ENCODE measurements at places on chromosomes 6 and 20.

DNA sequence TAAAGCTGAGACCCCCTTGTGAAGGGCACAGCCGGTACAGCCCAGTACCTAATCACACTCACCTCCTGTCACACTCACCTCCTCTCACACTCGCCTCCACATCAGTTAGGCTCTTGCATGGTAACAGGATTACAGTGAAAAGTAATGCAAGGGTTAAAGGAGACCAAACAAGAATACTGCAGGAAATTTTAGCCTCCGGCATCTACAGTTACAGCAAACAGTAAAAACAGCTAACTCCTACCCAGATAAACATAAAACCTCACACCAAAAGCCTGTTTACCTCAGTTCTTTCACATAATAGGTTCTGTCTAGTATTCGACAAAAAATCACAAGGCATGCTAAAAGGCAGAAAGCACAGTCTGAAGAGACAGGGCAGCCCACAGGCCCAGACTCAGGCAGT lies 55.6 kb downstream of the FARS2 start:
- DNase-seq, result no peak

GRCh38 chr6:31083742-31084354 lies 28.5 kb downstream of the C6orf15 start:
- peak; percentile 65 for DNase-seq

DNA sequence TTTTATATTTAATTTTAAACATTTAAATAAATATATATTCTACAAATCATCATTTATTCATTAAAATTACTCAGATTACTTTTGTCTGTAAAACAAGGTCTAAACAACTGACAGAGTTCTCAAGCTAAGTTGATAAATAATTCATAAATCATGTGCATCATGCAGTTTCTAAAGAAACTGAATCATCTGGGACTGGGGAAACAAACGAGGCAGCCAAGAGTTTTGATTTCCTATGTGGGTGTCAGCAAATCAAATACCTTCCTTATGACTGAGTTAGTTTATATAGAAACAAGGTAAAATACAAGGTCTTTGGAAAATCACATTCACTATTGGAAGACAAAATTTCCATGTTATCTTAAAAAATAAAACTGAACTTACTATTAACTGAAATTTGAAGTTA lies 149.9 kb upstream of the BEND6 start:
- no peak for DNase-seq

DNA sequence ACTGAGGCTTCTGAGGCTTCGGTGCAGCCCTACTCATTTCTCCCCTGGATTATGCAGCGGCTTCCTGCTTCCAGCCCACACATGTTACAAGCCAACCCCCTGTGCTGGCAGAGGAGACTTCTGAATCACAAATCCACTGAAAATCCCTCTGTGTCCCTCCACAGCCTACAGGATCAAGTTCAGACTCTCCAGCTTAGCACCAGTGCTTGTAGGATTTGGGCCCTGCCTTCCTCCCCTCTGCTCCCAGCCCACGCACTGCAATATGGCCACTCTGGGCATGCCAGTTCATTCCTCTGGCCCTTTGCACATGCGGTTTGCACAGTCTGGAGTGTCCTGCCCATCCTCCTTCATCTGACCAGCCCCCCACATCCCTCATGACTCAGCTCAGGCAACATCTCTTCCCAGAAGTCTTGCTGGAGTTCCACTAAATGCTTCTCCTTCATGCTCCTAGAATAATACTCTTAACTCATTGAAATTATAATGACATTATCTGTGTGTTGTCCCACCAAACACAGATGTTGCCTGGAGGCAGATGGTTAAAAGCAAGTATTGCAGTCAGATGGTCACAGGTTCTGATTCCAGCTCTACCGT lies 15.9 kb upstream of the MDGA1 start:
- no peak for DNase-seq

DNA sequence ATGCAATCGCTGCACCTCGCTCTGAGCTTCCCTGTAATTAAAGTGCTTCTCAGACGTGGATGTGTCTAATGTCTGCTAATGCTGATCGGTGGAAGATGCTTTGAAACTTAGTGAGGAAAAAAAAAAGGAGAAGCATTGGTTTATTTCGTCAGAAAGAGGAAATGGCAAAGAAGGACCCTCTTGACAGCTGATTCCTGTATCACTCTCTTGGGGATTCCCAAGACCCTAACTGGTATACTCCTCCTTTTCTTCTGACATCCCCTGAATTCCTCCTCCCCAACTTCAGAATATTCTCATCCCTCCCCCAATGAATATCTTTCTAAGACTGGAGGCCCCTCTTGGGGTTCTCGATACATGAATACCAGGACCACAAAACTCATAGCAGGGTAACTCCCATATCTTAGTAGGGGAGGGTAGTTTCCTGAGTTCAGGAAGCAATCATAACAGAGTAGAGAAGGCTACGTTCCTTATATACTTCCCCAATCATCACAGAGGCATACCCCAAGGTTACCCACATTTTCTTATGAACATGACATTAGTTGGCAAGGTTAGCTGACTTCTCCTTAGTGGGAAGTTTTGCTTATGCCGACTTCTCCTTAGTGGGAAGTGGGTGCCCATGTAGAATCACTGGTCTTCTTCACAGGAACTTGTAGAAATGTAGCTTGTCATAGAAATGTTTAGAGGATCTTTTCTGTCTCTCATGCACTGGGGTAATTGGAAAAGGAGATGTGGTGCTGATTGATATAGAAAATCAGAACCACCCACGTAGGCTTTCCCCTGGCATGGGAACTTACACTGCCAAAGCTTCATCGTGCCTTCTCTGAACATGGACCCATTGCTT lies 63.8 kb upstream of the ATXN1 start:
- no peak for DNase-seq

DNA sequence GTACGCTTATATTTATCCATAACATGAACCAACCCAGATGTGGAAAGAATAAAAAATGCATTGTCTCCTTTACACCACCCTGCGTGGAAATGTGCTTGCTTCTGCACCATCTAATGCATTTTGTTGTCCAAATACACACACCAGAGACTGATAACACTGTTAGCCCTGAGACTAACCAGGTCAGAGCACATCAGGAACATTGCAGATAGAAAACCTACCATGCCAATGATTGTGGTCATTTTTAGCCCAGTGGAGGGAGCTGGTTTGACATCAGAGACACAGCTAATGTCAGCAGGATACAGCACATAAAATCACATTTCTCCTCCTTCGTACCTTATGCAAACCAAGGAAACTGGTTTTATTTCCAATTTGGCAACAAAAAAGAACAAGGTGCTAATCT lies 528.7 kb downstream of the DOK5 start:
- no peak for DNase-seq

DNA sequence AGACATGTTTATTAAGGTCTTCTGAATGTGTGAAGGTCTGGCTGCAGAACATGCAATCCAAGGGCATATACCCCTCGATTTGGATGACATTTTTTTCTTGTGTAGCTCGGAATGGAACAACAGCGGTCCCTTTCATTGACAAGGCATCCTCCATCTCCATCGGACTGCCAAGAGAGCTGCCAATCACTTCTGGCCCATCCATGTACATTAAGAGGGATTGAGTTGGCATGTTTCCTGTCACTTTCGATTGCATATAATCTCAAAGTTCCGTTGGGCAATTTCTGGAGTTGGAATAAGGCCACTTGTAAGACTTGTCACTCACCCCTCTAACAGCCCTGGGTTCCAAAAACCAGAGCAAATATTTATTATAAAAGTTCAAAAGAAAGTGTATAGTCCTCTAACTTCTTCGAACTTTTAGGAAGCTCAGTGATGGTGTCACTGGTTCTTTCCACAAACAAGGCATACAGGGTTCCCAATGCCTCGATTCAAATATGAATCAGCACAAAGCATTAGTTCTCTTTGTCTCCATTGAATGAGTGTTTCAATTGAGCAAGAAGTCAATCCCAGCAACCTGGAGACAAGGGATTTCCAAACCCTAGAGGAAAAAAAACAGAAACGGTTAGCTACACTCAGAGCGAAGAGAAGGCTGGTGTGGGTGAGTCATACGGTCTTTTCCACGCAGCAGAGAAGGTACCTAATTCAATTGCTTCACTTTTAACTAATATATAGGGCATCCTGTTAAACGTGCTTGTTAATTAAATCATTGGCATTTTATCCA lies 10.9 kb downstream of the ZNF217 start:
- DNase-seq, result no peak

GRCh38 chr20:16745204-16745603 lies 3.0 kb upstream of the OTOR start:
- no peak for DNase-seq

- DNase-seq, result no peak
Measured at GRCh38 chr6:20932284-20932683, 398.0 kb downstream of the CDKAL1 start.

GRCh38 chr20:8395956-8396355 lies 263.9 kb downstream of the PLCB1 start:
- DNase-seq, result no peak

DNA sequence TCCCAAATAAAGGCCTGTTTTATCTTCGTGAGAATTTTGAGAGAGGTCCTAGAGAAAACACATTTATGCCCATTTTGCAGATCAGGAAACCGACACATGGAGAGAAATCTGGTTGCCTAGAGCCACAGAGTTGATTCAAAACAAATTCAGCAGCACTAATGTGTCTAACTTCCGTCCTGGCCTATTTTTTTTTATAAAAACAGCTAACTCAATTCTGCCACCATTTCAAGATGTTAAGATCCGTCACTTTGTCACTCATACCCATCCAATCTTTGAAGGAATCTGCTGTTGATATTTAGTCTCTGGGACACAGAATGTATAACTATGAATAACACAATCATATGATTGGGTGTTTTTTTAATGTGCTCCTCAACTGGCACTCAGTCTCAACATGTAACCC lies 611.1 kb upstream of the ARID1B start:
- no peak for DNase-seq

- no peak for DNase-seq
Measured at GRCh38 chr6:111291336-111292259, 191.4 kb downstream of the REV3L start.

- DNase-seq, result no peak
Measured at GRCh38 chr20:22489626-22490286, 94.6 kb downstream of the FOXA2 start.

DNA sequence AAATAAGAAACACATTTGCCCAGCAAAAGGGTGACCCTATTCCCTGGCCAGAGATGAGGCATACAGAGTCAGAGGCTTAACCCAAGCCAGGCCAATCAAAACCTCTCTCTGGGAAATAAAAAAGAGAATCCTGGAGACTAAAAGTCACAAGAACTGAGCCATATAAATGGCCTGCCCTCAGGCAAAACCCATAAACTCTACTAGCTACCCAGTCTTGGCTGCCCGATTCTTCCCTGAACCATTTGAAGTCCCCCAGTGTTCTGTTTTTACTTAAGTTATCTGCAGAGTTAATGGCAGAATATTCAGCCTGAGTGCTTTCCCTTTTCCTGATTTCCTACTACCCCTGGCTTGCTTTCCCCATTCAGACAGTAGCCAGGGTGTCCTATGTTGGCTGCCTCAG lies 13.9 kb downstream of the KCNK15 start:
- DNase-seq, result no peak

DNA sequence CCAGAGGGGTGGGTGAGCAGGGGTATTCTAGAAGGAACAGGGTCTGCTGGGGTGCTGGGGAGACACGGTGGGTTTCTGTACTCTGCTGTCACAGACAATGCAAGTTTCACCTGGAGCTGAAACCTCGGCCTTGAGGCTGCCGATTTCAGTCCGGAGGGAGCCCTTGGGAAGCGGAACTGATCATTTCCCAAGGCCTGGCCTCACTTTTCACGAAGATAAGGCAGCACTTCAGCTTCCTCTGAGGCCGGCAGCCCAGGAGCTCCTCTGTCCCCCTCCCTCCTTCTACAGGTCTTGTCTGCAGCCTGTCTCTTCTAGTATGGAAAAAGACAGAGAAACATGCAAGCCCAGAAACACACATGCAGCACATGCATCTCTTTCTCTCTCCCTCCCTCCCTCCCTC lies 242.1 kb downstream of the CDC5L start:
- no peak for DNase-seq

- peak; percentile 76 for DNase-seq
Measured at GRCh38 chr6:28355743-28356665, 6.3 kb downstream of the ZKSCAN3 start.

- DNase-seq, result no peak
Measured at GRCh38 chr6:16766043-16766536, 4.8 kb upstream of the ATXN1 start.

DNA sequence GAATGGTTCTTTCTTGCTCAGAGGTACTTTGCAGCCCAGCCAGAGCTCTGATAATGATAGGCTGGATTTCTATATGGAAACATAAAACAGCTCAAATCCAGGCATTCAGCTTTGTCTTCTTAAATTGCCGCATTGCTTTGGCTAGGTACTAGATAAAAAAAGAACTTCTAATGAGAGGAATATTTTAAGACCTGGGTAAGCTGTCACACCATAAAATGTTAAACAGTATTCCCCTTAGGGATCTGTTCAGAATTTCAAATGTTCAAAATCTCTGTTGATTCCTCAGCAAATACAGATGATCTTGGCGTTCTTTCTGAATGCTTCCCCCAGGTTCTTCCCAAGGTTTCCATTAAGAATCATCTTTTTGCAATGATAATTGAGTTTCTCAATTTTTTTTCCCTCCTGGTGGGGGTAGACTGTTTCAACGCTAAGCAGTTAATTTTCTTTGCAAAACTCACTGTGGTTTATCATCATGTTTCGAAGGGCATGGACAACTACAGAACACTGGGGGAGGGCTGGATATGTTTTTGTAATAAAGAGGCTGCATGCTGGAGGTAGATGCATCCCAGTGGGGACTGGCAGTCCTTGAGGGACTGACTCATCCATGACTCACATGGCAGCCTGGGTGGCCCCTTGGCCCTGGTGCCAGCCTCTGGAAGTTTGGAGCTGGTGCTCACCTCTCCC lies 31.0 kb downstream of the TIAM2 start:
- no peak for DNase-seq

GRCh38 chr6:24117021-24117420 lies 9.0 kb upstream of the NRSN1 start:
- no peak for DNase-seq

DNA sequence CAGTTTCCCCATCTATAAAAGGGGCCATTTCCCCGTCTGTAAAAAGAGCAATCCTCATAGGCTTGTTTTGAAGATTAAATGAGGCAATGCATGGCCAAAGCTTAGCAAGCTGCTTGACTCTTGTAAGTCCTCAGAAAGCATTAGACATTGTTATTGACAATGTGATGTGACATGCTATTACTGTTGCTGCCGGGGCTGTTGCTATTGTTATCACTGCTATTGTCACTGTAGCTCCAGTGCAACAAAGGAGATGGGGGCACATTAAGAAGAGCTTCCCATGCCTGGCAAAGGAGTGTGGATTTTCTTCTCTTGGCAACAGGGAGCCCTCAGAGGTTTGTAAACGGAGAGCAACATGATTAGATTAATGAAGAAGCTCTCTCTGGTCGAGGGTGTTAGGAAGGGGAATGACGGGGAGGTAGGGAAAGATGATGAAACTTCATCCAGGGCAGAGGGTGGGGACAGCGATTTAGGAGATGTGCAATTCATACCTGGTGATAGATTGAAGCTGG lies 33.1 kb upstream of the FAM83D start:
- DNase-seq, result no peak

DNA sequence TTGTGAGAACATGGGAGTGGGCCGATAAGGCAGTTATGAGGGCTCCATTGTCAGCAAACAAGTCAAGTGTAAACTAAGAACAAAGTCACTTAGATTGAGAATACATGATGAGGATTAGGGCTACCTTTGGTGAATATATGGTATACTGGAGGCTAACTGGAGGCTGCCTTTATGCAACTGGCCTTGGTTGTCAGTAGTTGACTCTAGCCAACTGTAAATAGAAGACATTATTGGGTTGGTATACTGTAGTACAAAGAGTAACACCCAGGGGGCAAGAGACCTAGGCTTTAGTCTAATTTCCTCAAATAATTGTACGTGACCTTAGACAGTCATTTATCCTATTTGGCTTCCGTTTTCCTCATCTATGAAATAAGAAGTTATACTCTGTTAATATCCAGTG lies 235.2 kb downstream of the ARID1B start:
- no peak for DNase-seq

- no peak for DNase-seq
Measured at GRCh38 chr20:23205211-23205610, 119.1 kb upstream of the CD93 start.

All from iPS-NIHi11 (cell line).